Parietal lobe (tissue), 2 donors: ENCODE measurements at places on chromosomes 7 and 10. TPM values are rescaled to one million over a fixed set of nuclear protein-coding genes. Genes with fewer than 3 reads are reported as not detected.

HTR7 gene
- 16.3 TPM for total RNA-seq

FLNC gene
- total RNA-seq: 4.1 TPM

UCN3 gene
- not detected for total RNA-seq

MALRD1 gene
- 10.3 TPM for total RNA-seq

STYXL1 gene
- 16.0 TPM for total RNA-seq

GNAT3 gene
- total RNA-seq: not detected
